Left kidney (tissue), 8 donors: ENCODE measurements at places on chromosomes 7 and 10.

GRCh38 chr7:155338632-155339320, 41.1 kb downstream of the INSIG1 start:
- DNase-seq, result no peak

DNA sequence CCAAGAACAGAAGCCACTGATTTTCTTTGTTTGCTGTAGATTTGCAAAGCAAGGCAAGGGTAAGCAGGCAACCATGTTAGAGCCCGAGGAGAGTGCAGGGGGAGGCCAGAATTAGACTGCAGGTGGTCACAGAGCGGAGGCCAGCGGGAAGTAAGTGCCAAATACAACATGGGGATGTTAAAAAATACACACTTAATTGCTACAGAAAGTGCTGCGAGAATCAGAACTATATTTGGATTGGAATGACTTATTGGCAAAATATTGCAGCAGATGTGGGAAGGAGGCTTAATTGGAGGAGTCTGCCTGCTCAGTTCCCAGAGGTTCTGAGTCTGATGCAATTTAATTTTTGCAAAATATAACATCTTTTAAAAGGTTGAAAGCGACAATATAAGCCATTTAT, 49.7 kb upstream of the ADCY1 start:
- DNase-seq, result no peak

GRCh38 chr10:7015457-7015856, 395.4 kb downstream of the SFMBT2 start:
- DNase-seq, result no peak

DNA sequence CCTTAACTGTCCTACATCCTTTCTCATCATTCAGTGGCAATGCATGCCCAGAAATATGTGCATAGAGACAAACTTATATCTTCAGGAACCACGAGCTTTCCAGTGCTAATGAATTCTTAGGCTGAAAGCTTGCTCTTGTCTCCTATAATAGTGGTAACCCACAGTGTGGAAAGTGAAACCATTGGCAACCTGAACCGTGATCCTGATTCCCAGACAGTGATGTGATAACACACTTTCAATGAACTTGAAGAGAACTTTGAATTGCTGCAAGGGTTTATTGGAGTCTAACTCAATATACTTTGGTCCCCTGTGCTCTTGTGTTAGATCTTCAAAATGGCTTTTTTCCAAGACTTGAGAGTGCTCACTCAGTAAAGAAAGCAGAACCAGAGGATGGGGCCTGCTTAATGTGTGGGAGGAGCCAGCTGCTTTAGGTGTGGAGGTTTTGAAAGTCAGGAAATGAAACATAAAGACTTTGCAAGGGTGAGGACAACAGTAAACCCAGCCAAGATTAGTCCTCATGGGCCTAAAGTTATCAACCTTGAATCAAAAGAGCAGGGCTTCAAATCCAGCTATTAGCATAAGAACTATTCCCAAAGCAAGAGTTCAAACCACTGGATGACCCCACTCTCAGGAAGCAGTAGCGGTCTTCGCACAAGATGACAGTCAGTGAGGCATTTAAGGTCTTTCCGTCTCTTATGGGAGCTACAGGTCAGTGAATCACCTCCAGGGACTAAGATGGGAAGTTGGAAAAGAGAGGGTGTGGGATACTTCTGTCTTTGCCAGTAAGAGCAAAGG, 332.4 kb upstream of the NRP1 start:
- DNase-seq, result no peak

DNA sequence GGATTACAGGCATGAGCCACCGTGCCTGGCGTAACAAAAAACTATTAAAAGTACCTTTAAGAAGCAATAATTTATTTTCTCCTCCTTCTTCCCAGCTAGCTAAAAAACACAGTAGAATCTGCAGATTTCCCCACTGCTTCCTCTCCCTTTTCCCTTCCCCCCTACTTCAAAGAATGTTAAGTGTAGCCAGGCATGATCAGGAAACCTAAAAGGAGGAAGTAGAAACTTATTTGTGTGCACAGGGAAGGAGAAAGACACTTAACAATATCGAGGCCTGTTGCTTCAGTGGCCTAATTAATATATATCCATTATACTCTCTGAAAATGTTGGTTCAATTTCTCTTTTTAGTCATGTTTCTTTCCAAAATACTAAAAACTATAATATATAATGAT, 127.7 kb downstream of the NRBF2 start:
- no peak for DNase-seq

- DNase-seq, result no peak
These were observed 119.5 kb downstream of the CFAP58 start for GRCh38 chr10:104472957-104473745.

GRCh38 chr10:92267343-92267742, 23.5 kb downstream of the CPEB3 start:
- no peak for DNase-seq

DNA sequence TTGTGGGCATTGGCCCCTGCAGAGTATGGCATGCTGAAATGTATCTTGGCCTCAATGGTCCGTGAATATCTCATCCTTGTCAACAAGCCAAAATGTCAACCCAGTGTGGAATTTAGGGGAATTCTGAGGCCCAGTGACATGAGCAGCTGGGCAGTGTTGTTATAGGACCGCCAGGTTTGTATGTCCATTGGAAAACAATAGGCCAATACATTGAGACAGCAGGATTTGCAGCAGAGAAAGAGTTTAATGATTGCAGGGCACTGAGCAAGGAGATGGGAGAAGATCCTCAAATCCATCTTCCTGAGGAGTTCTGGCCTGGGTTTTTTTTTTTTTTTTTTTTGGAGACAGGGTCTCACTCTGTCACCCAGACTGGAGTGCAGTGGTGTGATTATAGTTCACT, 95.7 kb upstream of the BAIAP2L1 start:
- DNase-seq, result no peak
